ENCODE measurements at places on chromosomes 7 and 10.

DNA sequence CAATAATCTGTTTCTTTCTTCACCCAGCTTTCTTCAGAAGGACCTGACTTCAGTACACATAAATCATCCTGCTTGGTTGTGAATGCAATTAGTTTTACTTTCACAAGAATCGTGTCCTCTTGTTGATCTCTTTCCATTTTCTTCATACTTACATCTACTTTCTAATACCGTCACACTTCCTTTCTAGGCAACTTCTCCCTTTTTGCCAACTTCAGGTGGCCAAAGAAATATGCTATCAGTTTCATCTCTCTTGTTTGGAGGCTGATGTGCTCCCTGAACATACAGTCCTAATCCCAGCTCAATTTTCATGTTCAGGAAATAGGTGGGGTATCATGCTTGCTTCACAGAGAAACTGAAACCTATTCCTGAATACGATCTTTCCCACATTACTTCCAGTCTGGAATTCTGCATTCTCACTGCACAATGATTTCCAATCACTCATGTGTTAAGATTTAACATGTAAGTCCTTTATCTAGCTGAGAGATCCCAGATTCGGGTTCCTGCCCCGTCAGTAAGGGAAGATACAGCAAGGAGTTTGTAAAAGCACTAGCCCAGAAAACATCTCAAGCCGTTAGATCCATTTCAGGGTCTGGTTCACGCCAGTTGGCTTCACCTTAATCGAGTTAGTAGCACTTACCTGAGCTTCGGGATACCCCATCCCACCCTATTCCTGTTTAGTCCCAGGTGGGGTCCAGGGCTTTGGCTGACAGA is 994 bp downstream of the SLC25A28 start:
- DNase-seq, result no peak

DNA sequence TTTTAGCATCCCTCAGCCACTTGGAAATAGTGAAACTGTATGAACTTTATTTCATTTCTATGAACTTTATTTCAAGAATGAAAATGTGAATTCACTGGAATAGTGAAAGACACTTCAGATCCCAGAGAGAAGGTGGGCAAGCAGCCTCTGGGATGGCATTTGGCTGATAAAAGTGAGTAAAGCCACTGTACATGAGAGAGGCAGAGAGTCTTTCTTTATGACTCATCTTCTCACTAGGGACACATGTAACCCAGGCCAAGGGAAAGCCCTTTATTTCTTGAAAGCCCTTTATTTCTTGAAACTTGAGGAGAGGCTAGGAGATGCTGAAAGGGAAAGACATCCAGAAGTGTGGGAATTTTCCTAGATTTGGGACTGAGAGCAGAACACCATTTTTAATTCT is 148.9 kb upstream of the SMIM30 start:
- DNase-seq, result no peak

DNA sequence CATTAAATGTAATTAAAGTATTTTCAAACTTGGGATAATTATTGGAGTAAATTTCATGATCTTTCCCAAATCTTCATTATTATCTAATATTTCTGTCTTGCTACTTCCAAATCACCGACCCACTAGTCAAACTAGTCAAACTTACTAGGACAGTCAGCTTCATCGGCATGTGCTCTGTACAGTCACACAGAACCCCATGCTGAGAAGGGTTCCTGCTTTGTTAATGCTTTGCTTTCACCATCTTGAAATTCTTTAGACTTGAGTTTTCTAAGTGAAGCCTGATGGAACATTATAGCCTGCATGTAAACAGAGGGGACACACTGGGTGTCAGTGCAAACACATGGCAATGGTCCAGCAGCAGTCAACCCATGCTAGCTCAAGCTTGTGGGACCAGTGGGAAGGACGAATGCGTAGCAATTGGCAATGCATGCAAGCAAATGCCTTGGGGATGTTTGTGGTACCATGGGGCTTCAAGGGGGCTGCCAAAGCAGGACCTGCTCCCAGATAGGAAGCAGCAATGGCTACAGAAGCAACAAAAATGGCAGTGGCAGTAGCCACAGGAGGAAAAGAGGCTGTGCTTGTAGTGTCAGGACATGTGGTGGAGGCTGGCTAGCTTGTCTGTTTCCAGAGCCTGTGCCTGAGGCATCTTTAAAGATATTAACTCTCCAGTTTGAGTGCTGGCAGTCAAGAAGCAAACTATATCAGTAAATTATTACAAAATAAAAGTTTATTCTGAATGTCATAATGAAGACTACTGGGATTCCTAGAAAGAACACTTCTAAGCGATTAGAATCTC is 441.1 kb upstream of the SEMA3D start:
- no peak for DNase-seq

- DNase-seq, result no peak
Observed at GRCh38 chr7:19322002-19322401, 176.8 kb upstream of the FERD3L start.

- no peak for DNase-seq
Observed at GRCh38 chr7:121505540-121506182, 109.6 kb upstream of the FAM3C start.

DNA sequence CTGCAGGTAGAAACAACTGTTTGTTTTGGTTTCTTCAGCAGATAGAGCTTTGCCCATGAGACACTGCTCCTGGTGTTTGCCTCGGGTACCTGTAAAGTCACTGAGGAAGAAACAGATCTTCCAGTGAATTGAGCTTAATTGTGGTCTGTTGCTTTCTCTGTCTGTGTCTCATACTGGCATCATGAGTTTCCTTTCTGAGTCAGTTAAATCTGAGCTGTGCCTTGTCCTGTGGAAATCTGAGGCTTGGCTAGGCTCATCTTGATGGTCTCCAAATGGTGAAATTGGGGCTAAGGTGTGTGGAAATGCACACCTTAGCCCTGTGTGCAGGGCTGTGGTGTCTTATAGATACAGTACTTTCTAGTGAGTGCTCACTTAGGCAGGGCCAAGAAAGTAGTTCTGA is 67.4 kb downstream of the GBF1 start:
- no peak for DNase-seq

- no peak for DNase-seq
Observed at GRCh38 chr7:132116369-132116768, 459.9 kb downstream of the PLXNA4 start.

DNA sequence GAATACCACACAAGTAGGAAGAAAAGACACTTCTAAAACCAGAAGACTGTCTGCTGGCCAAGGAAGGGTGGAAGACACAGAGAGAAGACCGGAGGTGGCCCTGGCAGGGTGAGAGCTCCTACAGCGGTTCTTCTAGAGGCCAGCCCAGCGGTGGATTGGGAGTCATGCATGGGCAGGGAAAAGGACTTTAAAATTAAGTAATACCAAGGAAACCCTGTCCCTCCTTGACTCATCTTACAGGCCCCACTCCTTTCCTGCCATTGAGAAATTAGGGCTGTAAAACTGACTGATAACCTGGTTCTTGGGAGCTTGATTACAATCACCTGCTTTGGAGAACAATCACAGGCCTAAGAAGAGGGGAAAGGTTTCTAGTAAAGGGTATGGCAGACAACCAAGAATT is 16.1 kb downstream of the CALML3 start:
- DNase-seq, result no peak

DNA sequence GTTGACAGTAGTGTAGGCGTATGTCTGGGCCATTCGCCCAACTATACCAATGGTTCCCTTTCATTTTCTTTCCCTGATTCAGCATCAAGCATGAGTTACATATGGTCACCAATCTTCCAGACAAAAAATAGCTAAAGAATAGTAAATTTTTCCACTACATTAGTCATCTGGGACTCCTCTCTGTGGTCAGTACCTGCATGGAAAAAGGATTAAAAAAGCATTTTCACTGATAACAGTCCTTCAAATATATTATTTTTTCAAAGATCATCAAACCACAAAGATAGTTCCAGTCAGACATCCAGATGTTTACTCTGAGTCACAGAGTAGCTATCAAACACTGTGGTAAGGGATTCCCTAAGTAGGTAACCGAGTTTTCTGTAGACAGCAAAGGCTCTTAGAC is 302.6 kb upstream of the SEMA3D start:
- no peak for DNase-seq

- DNase-seq, result no peak
Observed at GRCh38 chr7:17685141-17685540, 255.2 kb downstream of the SNX13 start.

- DNase-seq, result no peak
Observed at GRCh38 chr10:34627331-34627730, 187.8 kb downstream of the PARD3 start.

- no peak for DNase-seq
Observed at GRCh38 chr10:78260680-78261079, 227.0 kb downstream of the RPS24 start.

DNA sequence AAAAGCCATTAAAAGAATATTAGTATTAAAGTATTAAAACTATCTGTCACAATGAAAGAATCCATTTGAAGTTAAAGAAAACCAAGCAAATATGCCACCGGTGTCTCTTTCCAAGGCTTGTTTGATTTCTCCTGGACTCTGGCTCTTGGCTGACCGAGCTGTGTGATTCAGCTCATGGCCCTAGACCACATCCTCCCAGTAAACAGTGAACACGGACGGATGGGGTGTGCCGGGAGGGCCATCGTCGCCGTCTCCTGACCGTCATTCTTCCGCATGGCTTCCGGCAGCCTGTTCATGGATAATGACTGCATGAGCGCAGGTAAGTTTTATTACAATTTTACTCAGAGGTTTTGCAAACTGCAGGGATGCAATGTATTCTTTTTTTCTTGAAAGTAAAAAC is 218.5 kb downstream of the DNAJB6 start:
- DNase-seq, result no peak

All from stimulated activated CD4-positive, alpha-beta T cell treated with anti-CD3 and anti-CD28 coated beads, TNF-alpha, amount 100 ng/mL, for 48 hours (primary cell).